CD8-positive, alpha-beta T cell (primary cell): ENCODE measurements at places on chromosomes 4 and X.

DNA sequence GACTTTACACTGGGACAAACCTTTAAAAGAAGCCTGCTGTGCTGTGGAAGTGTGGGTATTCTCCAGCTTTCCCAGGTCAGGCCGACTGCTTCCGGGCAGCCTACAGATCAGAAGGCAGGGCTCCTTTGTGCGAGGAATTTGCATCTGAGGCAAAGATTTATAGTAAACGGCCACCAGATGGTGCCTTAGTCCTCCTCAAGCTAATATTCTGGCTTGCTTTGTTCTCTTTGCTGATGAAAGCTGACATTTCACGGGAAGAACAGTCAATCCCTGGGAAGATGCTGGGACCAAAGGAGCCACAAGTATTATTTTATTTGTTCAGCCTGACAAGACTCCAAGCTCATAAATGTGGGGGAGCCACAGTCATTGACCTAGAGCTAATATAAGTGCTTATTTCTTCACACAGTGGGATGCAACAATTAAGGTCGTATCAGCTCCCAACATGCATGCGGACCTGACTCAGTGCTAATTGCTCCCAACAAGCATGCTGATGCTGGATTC is 120.7 kb upstream of the TRIM2 start:
- DNase-seq, result peak; percentile 42

GRCh38 chrX:49042581-49043219 is 457 bp downstream of the TFE3 start:
- DNase-seq, result no peak

DNA sequence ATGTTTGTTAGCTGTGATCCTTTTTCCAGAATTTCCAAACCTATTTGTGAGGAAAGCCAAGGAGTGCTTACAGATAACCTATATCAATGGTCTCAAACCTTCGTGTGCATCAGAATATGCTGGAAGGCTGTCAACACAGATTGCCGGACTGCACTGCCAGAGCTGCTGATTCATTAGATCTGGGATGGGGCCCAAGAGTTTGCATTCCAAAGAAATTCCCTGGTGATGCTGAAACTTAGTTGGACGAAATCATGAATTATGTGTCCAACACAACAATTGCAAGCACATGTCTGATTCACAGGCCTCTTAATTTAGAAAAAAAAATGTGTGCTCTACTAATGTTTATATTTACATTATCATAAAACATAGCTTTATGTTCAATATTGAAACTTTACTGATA is 544.0 kb upstream of the AMOT start:
- DNase-seq, result no peak

GRCh38 chr4:58983887-58984286 is 1873.7 kb upstream of the IGFBP7 start:
- no peak for DNase-seq

- DNase-seq, result no peak
These were observed 93.3 kb downstream of the GRIA3 start for GRCh38 chrX:123277347-123277746.

GRCh38 chrX:111375747-111376146 is 36.2 kb downstream of the DCX start:
- no peak for DNase-seq

- no peak for DNase-seq
These were observed 956.9 kb upstream of the NDST4 start for GRCh38 chr4:116070283-116070682.

- peak; percentile 82 for DNase-seq
These were observed 569 bp downstream of the ARFIP1 start for GRCh38 chr4:152780267-152780778.

DNA sequence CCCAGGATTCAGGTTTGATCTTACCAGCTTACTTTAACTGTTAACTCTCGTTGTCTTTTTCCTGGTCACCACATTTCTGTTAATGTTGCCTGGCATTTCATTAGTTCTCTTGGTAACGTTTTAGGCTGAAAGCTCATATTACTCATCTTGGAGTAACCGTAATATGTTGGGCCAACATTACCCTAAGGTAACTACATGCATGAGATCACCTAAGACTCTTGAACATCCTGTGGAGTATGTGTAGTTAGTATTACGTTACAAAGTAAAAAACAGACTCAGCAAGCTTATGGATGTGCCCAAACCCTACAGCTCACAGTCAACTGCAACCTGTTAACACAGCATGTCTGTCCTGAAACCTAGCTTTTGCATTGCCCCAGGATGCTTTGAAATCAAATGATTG is 203.3 kb upstream of the HS3ST1 start:
- DNase-seq, result no peak

DNA sequence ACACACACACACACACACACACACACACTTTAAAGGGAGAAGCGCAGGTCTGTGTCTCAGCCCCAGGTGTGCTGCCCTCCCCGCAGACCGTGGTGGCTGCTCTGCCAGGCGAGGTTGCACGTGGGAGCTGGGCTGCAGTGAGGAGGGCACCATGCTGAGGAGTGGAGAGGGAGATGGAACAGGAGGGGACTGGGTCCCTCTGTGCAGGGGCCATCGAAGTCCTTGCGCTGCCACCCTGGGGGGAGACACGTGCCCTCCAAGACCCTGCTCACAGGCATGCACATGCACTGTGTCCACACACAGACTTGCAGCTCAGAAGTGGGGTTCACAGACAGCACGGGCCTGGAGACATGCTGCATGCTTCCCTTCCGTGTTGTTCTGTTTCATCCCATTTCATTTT is 65.5 kb upstream of the HGFAC start:
- no peak for DNase-seq

DNA sequence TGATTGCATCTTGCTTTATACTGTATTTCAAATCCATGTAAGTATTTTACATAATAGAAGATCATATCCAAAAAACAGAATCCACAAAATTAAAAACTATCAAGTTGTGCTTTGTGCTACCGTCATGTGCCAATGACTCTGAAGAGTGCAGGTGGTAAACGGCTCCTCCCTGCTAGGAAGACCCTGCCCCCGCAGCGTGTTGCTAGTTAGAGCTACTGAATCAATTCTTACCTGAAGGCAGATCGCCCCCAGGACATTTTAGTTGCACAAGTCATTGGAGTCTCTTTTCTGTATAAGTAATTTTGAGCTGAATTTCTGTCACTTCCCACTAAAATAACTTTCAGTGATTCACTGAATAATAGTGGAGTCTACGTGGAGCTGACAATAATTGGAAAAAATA is 599.5 kb upstream of the ZFP42 start:
- no peak for DNase-seq

DNA sequence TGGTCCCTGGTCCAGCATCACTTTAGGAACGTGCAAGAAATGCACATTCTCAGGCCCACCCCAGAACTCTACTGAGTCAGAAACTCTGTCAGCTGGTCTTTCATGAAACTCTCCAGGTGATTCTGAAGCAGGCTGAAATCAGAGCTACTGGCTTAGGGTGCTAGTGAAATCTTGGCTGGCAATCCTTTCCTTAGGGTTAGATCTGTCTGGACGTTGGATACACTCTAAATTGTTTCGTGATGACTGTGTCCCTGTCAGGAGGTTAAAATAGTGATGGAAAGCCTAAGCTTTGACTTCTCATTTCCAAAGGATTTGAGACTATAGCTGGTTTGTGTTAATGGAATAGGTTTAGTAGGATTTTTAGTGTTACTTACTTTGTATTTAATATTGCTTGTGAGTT is 99.1 kb downstream of the ARHGAP10 start:
- DNase-seq, result no peak

DNA sequence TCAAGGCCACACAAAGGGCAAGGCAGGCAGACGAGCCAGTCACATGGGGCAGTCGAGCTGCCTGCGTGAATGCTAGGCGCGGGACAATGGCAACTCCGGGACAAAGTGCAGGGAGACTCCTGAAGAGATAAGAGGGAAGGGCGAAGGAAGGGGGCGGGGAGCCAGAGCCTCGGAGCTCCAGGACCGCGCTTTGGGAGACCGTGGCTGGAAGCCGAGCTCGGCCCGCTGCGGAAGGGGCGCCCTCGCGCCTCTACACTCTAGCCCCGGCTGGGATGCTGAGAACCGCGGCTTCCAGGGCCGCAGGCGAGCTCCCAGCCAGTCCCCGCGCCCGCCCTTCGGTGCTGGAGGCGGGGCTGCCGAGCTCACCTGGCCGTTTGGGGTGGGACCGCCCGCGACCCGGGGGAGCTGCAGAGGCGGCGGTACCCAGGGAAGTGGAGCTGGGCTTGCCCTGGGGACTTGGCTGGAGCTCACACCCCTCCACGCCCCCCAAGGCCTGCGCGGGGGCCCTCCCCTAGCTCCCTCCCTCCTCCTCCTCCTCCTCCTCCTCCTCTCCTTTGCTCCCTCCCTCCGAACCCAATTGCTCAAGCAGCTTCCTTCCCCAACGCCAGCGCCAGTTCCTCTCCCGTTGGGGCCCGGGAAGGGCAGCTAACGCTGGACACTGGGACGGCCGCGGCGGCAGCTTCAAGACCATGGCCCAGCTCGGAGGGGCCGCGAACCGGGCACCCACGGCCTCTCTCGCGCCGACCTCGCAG is at the start of gene SOWAHD:
SOWAHD (plus strand) TSS at position 610 of the 752 bp plus-strand sequence; CDS start at position 690, 80 bp downstream.
- peak; percentile 51 for DNase-seq

DNA sequence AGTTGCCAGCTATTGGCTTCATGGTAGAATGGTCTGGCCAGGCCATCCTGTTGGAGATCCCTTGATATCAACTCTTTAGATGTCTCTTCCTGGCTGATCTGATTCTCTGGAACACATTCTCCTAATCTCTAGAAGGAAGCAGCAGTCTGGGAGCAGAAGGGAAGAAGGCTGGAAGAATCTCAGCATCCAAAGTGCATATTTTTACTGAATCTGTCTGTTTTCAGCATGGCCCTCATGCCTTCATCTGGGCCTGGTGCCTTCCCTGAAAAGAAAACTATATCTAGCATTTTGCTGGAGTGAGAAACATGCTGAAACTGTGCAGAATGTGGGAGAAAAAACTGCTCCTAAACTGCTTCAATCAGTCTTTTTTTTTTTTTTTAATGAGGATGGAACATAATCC is 148.7 kb downstream of the REPS2 start:
- DNase-seq, result no peak

GRCh38 chr4:8297691-8298485 is 28.3 kb downstream of the HTRA3 start:
- DNase-seq, result no peak

DNA sequence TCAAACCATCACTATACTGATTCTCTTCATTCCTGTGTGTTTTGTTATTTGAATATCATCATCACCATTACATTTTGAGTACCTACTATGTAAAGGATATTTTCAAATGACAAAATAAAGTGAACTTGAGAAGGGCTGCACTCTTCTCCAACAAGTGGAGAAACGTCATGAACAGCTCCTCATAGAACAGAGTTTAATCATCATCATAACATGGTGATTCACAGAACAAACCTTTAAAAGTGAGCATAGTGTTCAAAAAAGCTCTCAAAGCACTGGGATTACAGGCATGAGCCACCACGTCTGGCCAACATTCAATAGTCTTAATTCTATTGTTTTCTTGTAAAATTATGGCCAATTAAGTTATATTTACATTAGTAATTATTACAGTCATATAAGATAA is 993.9 kb downstream of the PDHA2 start:
- no peak for DNase-seq

DNA sequence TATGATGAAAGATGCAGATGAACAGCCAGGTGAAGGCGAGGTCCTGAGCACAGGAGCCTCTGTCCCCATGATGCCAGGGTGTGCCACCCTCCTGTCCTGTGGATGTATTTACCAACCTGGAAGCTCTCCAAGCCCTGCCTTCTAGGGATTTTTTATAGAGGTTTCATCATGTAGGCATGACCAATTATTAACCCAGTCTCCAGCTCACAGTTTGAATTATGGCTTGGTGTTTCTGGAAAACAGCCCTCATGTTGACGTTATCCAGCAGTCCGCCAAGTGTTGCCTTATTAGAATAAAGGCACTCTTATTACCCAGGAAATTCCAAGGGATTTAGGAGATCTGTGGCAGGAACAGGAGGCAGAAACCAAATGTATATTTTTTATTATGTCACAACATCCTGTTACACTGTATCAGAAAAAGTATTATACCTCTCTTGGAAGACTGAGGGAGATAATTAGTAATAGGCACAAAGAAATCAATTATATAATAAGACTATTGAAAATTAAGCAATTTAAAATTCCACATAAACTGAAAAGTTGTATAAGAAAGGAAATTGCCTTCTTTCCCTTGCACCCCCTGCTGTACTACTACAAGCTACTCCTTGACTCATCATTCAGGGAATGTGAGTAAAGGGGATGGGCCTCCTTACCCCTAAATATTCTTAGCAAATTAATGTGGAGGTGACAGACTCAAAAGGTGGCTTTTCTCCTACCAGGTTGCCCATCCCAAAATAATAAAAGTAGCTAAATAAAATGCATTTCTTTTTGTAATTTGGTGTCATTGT is 129.6 kb downstream of the ZNF330 start:
- no peak for DNase-seq

GRCh38 chrX:23884427-23885024 is 23.2 kb downstream of the APOO start:
- no peak for DNase-seq

- DNase-seq, result no peak
These were observed 31.5 kb downstream of the GRSF1 start for GRCh38 chr4:70808151-70808550.

DNA sequence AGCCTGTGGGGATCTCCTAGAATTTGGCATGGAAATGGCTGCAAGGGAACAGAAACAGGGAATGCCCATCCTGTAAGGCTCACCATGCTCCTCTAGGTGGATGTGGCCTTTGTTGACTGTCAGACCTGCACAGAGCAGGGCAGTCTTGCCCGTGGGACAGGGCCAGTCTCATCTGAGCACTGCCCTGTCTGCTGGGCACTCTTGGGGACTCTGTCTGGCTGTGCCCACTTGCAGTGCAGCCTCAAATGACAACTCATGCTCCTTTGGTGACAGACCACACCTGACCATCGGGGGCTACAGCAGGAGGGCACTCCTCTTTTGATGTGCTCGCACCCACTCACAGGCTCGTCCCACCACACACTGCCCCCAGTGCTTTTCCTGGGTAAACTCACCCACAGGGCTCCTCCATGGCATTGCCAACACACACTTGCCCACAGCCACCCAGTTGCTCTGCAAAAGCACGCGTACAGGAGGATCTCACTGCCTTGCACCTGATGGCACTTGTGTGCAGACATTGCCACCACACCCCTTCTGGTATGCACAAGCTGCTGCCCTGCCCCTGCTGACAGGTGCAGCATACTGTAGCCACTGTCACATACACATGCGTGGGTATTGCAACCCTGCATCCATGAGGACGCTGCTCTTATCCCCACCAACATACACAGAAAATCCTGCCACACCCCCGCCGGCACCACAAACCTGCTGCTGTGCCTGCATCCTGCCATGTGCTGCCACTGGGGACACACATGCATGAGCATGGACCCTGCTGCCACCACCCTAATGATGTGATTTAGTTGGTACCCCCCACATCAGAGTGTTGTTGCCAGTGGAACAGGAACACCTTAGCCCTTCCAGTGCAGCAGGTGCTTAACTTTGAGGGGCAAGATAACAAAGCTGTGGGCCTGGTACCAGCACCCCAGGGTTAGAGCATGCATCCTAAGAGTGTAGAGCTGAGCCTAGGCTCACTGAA is 100.1 kb upstream of the ARHGEF9 start:
- no peak for DNase-seq

DNA sequence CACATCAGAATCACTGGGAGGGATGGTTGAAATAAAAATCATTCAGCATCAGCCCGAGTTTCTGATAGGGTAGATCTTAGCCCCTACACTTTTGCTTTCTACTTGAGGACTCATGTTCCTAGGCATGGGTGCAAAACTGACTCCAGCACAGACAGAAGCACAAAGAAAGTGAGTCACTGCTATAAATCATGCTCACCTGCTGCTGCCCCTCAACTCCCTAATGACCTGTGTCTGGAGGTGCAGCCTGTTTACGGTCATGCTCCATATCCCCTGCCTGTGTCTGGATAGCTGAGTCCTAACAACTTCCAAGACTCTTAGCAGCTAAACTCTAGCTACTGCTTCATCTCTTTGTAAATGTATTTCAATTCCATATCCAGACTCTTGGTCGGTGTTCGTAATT is 57.8 kb downstream of the ADGRA3 start:
- no peak for DNase-seq

GRCh38 chr4:11628093-11628725 is 199.5 kb upstream of the HS3ST1 start:
- no peak for DNase-seq
